ENCODE measurements at places on chromosomes 2 and 18.

GRCh38 chr2:164933671-164934189, 21.6 kb downstream of the SLC38A11 start:
- DNase-seq, result no peak

DNA sequence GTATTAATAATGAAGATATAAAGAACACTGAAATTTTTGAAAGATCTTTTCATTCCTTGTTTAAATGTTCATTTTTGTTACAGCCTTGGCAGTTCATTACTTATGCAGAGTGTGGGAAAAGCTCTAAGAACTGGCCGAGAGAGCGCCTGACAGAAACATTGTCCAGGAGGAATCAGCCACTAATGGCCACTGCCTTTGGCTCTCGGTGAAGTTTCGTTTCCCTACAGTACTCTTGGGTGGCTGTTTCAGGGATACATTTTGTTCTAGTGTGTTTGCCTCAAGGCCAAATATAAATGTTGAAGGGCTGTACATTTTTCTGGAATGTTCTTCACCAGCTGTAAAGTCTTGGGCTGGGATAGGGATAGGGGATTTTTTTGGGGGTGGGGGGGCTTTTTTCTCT, 10.7 kb downstream of the SPTBN1 start:
- DNase-seq, result no peak

- no peak for DNase-seq
Observed at GRCh38 chr2:234631646-234632514, 135.0 kb upstream of the ARL4C start.

- no peak for DNase-seq
Observed at GRCh38 chr2:228624733-228625132, 443.2 kb upstream of the SPHKAP start.

- no peak for DNase-seq
Observed at GRCh38 chr2:145431181-145431951, 911.4 kb upstream of the ZEB2 start.

DNA sequence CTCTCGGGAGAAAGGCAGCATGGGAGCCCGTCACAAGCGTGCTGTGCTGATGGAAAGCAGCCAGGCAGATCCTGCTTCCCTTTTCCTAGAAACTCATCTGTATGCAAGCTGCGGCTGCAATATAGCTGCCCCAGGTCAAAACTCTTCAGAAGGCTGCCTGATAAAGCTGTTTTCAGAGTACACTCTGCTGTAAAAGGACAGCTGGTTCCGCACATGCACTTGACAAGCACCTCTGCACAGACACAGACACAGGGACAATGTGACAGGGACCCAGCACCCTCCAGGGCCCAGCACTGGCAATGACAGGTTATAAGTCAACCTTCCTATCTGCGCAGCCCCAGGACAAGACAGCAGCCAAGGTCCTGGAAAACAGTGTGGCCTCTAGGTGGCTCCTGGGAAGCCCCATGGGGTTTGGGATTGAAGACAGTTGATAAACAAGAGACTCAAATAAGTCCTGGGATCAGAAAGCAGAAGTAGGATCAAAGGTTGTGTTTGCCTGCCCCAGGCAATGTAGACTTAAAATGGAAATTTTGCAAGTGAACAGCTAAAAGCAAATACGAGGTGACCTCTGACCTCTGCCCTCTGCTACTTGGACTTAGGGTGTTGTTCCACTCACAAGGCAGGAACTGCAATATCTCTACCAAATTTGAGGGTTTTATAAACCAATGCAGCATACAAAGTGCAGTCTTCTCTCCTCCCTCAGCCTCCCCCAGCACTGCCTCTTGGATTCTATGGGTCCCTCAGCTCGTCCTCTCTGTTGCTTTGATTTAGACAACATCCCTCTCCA, 16.9 kb downstream of the SLC66A2 start:
- DNase-seq, result no peak

- no peak for DNase-seq
Observed at GRCh38 chr2:1787755-1788477, 43.6 kb upstream of the PXDN start.

- DNase-seq, result no peak
Observed at GRCh38 chr2:183495589-183496267, 371.5 kb downstream of the NUP35 start.

- DNase-seq, result no peak
Observed at GRCh38 chr2:199679883-199680282, 171.1 kb downstream of the FTCDNL1 start.

GRCh38 chr18:12849548-12849947, 34.5 kb downstream of the PTPN2 start:
- DNase-seq, result no peak

- DNase-seq, result no peak
Observed at GRCh38 chr2:103435010-103435409, 673.2 kb downstream of the TMEM182 start.

- DNase-seq, result no peak
Observed at GRCh38 chr2:10768063-10768507, 44.5 kb downstream of the PDIA6 start.

- no peak for DNase-seq
Observed at GRCh38 chr2:37764739-37765138, 93.3 kb upstream of the CDC42EP3 start.

DNA sequence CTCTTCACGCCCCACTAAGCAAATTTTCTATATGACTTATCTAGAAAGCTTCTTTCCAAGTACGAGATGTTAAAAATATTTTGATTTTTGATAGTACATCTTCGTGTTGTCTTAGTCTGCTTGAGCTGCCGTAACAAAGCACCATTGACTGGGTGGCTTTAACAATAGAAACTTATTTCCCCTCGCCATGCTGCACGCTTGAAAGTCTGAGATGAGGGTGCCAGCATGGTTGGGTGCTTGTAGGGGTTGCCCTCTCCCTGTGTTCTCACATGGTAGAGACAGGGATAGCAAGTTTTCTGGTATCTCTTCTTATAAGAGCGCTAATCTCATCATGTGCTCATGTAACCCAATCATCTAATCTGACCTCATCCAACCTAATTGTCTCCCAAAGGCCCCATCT, 106.2 kb downstream of the TANC1 start:
- no peak for DNase-seq

DNA sequence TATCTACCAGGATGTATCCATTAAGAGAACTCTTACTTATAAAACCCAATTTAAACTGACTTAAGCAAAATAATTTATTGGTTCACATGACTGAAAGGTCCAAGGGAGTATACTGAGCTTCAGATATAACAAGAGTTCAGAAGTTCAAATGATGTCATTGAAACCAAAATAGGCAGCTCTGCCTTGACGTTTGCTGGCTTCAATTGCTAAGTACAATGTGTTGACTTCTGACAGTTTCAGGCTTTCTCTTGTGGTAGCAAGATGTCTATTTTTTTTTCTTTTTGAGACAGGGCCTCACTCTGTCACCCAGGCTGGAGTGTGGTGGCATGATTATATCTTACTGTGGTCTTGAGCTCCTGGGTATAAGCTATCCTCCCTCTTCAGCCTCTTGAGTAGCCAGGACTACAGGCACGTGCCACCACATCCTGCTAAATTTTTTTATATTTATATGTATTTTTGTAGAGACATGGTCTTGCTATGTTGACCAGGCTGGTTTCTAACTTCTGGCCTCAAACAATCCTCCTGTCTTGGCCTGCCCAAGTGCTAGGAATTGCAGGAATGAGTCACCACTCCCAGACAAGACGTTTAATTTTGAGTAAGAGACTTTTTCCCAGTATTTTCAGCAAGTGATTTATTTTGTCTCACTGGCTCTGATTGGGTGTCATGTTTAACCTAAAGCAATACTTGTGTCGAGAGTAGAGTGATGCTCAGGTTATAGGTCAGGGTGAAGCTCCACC, 184.8 kb downstream of the NR4A2 start:
- no peak for DNase-seq

DNA sequence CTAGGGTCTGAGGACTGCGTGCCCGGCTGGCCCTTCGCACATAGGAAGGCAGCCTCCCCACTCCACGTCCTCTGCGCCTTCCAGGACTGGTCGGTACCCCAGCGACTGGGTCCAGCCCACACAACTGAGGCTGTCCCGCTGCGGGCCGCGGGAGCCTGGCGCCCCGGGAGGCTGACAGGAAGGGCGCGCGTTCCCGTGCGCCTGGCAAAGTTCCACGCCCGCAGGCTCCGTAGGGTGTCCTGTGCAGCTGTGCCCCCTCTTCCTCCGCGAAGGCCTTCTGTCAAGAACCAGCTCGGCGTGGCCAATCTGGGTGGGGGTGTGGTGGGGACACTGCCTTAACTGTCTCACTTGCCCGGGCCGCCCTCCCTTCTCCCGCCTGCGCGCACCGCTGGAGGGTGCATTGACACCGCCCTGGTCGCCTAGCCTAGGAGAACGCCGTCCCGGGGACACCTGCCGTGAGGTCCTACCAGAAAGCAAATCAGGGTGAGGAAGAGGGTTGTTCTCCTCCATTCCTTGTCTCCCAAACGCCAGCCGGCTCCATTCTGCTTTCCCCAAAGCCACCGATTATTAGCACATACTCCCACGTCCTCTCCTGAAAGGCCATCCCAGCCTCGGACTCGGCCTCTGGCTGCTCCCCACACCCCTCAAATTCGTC, 618 bp upstream of the LYPD1 start:
- DNase-seq, result no peak

DNA sequence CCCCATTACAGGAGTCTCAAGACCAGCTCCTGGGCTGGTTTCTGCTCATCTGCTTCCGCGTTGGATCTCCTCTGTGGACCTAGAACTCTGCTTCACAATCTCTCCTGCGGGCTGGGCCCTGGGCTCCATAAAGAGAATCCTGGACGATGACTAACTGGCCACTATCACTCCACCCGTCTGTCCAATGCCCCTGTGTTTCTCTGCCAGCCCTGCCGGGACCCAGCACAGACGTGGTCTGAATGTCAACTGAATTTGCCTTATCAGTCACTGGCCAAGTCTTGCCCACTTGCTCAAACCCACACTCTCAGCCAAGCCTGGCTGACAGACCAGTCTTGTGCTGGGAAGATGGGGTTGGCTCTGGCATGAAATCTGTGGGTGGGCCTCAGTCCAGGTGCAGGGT, 17.4 kb downstream of the KIF3C start:
- DNase-seq, result no peak

DNA sequence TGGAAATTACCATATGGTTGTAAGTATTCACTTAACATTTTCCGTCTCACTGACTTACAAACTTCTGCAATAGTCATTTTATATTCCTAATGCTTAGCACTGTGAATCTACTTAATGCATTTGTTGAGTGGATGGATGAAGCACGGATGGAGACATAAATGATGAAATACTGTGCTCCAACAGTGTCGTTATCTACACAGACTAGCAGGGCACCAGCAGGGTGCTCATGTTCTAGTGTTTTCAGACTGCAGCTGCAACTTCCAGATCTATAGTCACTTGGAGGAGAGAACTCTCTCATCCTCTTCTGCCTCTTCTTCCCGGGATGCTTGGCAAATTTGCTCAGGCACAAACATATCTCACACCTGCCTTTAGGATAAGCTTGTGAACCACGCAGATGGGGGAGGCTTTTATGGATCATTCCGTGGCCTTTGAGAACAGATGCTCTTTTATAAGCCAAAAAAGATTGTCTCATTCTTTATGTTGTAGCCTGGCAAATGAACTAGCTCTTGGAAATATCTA, 797.7 kb downstream of the MBD2 start:
- DNase-seq, result no peak

DNA sequence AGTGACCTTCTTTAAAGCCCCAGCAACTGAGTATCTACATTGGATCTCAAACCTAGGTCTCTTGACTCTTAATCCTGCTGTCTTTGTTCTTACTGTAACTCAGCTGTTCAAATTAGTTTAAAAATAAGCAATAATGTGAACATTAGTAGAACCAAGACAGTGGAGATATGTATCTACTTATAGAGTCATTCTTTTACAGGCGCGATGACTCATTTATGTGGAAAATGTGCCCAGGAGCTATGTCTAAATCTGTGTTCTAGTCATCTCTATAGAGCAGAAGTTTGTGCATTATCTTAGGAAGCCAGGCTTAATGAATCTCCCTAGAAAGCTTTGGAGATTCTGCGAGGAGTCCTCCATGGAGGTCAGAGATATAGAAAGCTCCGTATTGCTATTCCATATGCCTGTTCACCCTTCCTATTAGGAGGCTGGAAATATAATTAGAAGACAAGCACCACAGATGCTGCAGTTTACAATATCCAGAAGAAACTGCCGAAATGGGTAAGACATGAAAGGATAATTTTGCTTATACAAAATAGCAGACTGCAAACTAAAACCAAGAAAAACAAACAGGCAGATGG, 211.6 kb downstream of the TRIB2 start:
- DNase-seq, result no peak

- DNase-seq, result no peak
Observed at GRCh38 chr2:23118894-23119293, 266.1 kb upstream of the KLHL29 start.

- no peak for DNase-seq
Observed at GRCh38 chr2:27175330-27175729, 26.5 kb downstream of the TCF23 start.

DNA sequence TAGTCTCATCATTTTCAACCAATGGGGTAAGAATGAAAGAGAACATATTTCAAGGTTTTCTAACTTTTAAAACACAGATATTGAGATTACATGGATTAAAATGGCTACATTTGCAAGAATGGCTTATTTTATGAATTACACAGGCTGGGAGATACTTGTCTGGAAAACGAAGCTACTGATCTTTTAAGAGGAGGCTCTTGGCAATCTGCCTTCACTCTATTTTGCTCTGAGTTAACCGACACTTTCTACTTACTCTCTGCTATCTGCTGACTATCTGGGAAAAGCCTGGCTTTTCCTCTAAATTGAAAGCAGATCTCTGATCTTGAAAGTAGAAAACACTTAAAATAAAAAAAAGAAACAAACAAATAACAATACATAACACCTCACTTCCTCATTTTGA, 325.4 kb upstream of the LINC00305 start:
- no peak for DNase-seq

DNA sequence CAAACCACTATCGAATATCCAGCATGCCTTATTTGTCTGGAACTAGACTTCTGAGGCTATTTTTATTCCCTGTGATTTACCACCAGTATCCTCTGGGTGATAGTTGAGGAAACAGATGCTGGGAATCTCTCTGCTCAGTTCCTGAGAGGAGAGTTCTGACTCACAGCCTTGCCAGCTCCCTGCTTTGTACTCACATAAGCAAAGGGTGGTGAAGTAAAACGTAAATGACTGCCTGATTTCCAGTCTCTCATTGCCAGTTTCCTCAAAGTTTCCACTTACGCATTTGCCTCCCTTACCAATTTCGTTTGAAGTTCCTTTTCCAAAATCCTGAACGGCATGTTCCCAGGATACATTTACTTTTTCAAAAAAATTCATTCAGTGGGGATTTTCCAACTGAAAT, 69.2 kb upstream of the HNRNPA3 start:
- DNase-seq, result no peak

- DNase-seq, result no peak
Observed at GRCh38 chr2:3433339-3433699, 53.8 kb downstream of the TRAPPC12 start.

- DNase-seq, result no peak
Observed at GRCh38 chr2:68739595-68740399, 5.2 kb downstream of the ARHGAP25 start.

DNA sequence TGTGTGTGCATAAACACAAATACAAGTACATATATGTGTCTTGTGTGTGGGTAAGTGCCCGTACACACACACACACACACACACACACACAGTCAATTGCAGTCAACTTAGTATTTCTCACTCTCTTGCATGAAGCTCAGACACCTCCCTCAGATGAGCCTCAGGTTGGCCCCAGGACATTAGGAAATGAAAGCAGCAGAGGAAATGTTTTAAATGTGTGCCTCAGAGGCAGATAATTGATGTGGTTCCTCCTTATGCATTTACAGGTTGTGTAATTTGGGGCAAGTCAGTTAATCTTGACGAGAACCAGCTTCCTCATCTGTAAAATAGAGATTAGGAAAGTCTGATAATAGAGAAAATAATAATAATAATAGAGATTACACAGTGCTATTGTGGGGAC, 814.0 kb upstream of the ID2 start:
- no peak for DNase-seq

- DNase-seq, result no peak
Observed at GRCh38 chr2:126714191-126714965, 58.4 kb downstream of the GYPC start.
